Smooth muscle cell of bladder (primary cell): ENCODE measurements at places on chromosomes 3 and 15. TPM values are rescaled to one million over a fixed set of nuclear protein-coding genes. Genes with fewer than 3 reads are reported as not detected.

The ACKR4 gene
- 1.4 and 2.0 TPM in 2 replicates for total RNA-seq

The FANCD2 gene
- 2.0 and 2.6 TPM in 2 replicates for total RNA-seq

The PLCL2 gene
- 5.7 and 7.4 TPM in 2 replicates for total RNA-seq

The MED12L gene
- 0.14 and 0.28 TPM in 2 replicates for total RNA-seq

The SPATA12 gene
- not detected in 2 replicates for total RNA-seq

The SI gene
- total RNA-seq, result not detected in 2 replicates

The SEMA3B gene
- 16.5 and 31.8 TPM in 2 replicates for total RNA-seq

The ASTE1 gene
- 4.6 and 6.5 TPM in 2 replicates for total RNA-seq

The OR5K2 gene
- total RNA-seq, result not detected in 2 replicates

The C3orf85 gene
- not detected in 2 replicates for total RNA-seq

The ZBBX gene
- under 0.01 TPM in 1 of 2 replicates, not detected in the other for total RNA-seq

The CFAP20DC gene
- total RNA-seq, result 1.3 and 1.6 TPM in 2 replicates

The ROBO2 gene
- total RNA-seq, result 8.0 and 24.9 TPM in 2 replicates

The FBXL22 gene
- total RNA-seq, result 0.57 and 1.4 TPM in 2 replicates

The RAB6B gene
- 0.14 and 0.37 TPM in 2 replicates for total RNA-seq

The NDN gene
- 41.5 and 66.6 TPM in 2 replicates for total RNA-seq

The GOLGA6B gene
- total RNA-seq, result 0.09 TPM in 1 of 2 replicates, not detected in the other

The EHD4 gene
- total RNA-seq, result 6.3 and 8.6 TPM in 2 replicates
